Activated CD4-positive, alpha-beta T cell treated with anti-CD3 and anti-CD28 coated beads for 36 hours (primary cell): ENCODE measurements at places on chromosomes 5 and 9. TPM values are rescaled to one million over a fixed set of nuclear protein-coding genes. Genes with fewer than 3 reads are reported as not detected.

Gene PHF24
- total RNA-seq, result 0.18 TPM

Gene SAPCD2
- 8.8 TPM for total RNA-seq

Gene BRINP1
- not detected for total RNA-seq

Gene SELENOP
- not detected for total RNA-seq

Gene SMU1
- 23.2 TPM for total RNA-seq

Gene ZFP2
- 0.37 TPM for total RNA-seq

Gene SOHLH1
- total RNA-seq, result not detected

Gene KCNMB1
- not detected for total RNA-seq

Gene LECT2
- total RNA-seq, result not detected

Gene PPP3R2
- not detected for total RNA-seq

Gene PCDHGA9
- total RNA-seq, result 0.09 TPM

Gene GAPVD1
- total RNA-seq, result 47.7 TPM

Gene CCNJL
- total RNA-seq, result not detected

Gene ADAMTS19
- not detected for total RNA-seq

Gene F12
- 4.9 TPM for total RNA-seq

Gene ZDHHC21
- total RNA-seq, result 5.1 TPM

Gene FAT2
- total RNA-seq, result not detected

Gene PAEP
- total RNA-seq, result not detected

Gene GABBR2
- total RNA-seq, result not detected

Gene GPR151
- total RNA-seq, result not detected

Gene BTNL3
- not detected for total RNA-seq

Gene SAXO1
- total RNA-seq, result not detected

Gene ADAMTS12
- total RNA-seq, result not detected

Gene TMEM215
- total RNA-seq, result not detected

Gene FAM151B
- total RNA-seq, result 0.75 TPM

Gene PCDHB15
- total RNA-seq, result not detected

Gene RNF183
- total RNA-seq, result 0.64 TPM

Gene IL9
- 47.9 TPM for total RNA-seq

Gene EQTN
- not detected for total RNA-seq

Gene NR2F1-AS1
- not detected for total RNA-seq

Gene MYOT
- total RNA-seq, result not detected

Gene KCNV2
- not detected for total RNA-seq

Gene TYRP1
- not detected for total RNA-seq

Gene ST8SIA4
- total RNA-seq, result 31.7 TPM

Gene ADAMTSL1
- total RNA-seq, result not detected

Gene C5orf52
- not detected for total RNA-seq
